NCI-H345 (cell line): ENCODE measurements at places on chromosomes 7 and 10.

DNA sequence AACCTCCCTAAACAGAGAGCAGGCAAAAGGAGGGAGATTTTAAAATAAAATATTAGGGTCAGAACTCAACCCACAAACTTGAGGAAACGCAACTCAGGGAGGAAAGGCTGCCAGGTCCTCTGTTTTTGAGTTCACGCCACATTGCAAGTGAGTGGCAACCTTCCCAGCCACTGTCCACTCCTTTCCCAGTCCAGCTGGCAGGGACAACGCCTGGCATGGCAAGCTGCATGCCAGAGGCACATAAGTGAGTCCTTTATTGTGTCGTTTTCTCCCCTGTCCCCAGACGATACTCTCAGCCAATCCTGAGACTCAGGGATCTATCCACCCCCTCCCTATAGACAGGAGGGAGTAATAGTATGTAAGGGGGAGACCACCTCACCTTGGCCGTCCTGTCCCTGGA, 22.4 kb downstream of the FBXW4 start:
- no peak for DNase-seq

DNA sequence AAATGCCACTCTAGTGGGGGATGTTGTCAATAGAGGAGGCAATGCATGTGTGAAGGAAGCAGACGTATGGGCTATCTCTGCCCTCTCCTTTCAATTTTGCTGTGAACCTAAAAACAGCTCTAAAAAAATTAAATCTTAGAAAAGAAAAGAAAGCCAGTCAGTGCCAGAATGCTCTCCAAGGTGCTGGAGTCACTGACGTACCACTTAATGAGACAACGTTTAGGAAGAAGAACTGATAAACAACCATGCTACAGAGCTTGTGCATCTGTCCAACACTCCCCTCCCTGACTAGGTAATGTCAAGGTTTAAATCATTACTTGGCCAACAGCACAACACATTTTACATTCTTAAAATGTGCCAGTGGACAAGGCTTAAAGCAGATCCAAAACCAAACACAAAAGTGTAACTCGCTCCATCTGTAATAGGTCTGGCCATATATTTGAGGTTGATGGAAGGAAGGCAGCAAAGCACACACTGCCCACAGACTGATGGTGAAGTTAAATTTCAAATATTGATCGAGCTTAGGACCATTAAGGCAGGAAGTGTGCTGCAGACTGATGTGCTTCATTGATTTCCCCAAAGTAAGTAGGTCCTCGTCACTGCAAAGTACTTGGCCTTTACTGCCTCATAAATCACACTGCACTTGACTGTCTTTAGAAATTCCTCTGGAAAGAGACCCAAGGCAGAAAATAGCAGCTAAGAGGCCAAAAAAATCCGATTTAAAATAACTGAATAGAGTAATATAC, 15.5 kb downstream of the ARMH3 start:
- no peak for DNase-seq

GRCh38 chr10:127080317-127080716, 116.1 kb downstream of the INSYN2A start:
- no peak for DNase-seq

GRCh38 chr7:76294344-76295024, 8.0 kb upstream of the HSPB1 start:
- DNase-seq, result peak; percentile 92

DNA sequence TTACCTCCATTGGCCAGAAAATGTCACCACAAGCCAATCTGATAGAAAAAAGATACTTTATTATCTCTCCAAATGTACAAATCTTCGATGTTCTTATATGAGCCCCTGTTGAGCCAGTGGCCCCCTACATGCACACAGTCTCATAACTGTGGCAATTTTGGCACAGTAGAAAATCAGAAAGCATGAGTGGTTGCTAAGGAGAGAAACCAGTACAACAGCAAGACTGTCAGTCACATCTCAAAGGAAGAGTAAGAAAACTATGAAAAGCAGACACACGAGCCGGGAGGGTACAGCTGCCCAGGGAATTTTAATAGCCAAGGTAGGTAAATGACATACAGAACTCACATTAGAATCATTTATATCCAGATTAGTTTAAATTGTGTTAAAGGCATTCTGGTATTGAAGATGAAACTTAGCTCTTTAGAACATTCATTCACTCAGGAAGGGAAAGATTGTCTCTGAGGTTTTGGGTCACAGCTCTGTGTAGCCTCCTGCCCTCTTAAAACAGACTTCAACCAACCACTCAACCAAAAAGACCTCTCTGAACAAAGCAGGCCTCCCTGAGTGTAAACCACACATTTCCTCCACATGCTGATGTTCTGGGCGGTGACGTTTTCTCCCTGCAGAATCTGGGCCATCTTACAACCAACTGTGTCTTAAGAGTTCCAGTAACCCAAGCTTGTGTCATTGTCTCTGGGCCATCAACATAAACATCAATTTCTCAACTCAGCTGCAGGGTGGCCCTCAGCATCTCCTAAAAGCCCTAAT, 80.8 kb upstream of the ADAM12 start:
- DNase-seq, result no peak

DNA sequence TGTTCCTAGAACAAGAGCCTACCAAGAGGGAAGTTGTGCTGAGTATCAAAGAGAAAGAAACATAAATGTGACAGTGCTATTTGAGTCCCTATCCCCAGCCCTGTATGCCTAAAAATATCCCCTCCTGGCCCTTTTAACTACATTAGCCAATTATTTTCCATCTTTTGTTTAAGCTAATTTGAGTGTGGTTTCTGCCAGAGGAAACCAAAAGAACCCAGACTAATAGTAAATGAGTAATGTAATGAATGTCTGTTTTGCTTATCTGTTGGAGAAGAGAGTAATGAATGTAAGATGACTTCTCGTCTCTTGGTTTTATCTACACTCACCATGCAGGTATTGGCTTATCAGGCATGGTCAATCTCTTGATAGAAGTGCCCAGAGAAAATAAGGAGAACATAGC, 134.4 kb upstream of the CDK1 start:
- DNase-seq, result no peak

DNA sequence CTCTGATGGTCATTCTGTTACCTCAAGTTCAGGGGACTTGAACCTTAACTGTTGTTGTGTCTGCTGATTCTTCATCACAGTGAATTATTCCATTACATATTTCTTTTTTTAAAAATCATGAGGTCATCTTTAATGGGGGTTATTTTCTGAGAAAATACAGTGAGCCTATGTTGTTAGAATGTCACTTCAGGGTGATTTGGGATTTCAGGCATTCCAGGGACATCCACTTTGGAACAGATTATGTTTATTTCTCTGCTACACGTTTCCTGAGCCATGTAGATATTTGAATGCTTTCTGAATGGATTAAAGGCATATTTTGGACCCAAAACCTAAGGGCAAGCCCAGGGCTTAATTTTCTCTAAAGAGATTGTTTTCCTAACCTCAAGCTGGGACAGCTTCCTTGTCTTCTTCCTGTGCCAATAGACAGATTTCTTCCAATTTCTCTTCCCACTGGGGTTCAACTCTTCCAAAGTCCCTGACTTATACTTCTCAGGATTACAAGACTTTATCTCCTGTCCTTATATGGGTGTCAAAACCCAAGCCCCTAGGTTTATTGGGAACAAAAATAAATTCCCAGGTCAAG, 271.7 kb downstream of the ARHGAP12 start:
- no peak for DNase-seq

- DNase-seq, result no peak
Measured at GRCh38 chr10:18469125-18469524, 182.3 kb downstream of the NSUN6 start.

DNA sequence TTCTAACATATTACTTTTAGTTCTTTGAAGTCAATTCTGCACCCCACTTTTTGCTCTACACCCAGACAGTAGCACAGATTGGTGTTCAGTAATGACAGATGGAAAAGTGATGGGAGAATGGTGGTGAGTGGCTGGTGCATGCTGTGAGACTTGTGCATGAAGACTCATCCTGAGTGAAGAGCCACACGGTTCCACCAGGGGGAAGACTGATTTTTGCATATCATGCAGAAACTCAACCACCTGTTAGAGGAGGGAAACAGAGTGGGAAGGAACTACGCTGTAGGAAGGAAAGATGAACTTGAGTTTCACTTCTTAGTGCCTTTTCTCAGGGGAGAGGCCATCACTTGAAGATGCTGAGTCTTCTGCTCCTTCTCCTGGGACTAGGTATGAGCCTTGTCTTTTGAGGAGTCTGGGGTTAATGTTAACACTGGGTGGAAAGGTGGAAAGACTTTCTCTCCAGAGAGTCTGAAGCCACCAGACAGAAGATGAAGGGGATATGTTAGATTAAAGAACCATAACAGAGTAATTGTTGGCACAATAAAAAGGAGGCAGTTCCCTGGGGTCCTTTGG, 9.3 kb upstream of the PRSS1 start:
- no peak for DNase-seq

DNA sequence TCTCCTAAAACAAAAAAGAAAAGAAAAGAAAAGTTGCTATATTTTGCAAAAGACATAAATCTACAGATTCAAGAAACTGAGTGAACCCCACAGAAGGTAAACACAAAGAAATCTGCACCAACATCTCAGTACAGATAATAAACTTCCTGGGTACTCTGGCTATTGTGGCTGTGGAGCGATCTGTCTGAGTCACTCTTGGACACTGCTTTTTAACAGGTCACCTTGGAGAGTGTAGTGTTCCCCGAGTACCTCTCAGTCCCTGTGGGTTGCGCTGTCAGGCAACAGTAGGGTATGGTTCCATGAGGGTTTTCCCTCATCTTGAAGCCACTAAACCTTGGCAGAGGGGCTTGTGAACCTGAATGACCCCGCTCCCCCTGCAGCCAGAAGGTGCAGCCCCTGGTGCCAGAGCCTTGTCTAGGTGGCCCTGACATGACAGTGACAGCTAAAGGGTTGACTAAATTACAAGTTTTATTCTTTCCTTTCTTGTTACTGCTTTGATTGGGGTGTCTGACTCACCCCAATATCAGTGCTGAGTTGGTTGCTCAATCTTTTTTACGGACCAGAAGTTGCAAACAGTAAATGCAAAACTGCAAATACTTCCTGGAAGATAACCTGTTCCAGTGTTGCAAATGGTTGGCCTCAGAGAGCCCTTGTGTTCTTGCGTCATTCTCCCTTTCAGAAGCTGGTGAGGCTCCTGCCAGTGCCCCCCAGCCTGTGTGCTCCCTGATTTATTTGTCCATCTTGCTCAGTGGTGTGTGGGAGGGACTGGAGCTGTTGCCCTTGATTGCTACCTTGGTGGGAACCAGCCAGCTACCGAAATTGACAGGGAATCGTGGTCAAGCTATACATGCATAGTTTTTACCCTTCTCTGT, 30.6 kb downstream of the POR start:
- DNase-seq, result no peak

GRCh38 chr7:139427788-139428187, 55.7 kb downstream of the KLRG2 start:
- DNase-seq, result no peak

- DNase-seq, result no peak
Measured at GRCh38 chr10:93995598-93996271, 2.0 kb downstream of the PLCE1 start.

- no peak for DNase-seq
Measured at GRCh38 chr10:77390481-77390891, 247.1 kb downstream of the KCNMA1 start.

DNA sequence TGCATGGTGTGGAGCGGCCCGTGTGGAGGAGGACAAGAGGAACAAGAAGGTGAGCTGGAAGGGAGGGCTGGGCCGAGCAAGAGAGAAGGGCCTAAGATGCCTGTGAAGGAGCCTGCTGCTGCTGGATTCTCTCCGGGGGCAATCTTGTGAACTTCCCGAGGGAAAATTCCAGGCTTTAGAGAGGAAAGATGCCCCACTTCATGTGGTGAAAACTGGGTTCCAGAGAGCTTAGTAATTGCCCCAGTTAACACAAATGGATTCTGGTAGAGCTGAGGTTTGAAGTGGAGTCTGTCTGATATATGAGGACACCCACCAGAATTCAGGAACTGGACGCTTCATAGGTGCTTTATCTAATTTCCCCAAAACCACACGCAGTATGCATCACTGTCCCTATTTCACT, 114.1 kb upstream of the ZMIZ1 start:
- DNase-seq, result no peak

- no peak for DNase-seq
Measured at GRCh38 chr7:2597273-2597640, 34.5 kb upstream of the TTYH3 start.

DNA sequence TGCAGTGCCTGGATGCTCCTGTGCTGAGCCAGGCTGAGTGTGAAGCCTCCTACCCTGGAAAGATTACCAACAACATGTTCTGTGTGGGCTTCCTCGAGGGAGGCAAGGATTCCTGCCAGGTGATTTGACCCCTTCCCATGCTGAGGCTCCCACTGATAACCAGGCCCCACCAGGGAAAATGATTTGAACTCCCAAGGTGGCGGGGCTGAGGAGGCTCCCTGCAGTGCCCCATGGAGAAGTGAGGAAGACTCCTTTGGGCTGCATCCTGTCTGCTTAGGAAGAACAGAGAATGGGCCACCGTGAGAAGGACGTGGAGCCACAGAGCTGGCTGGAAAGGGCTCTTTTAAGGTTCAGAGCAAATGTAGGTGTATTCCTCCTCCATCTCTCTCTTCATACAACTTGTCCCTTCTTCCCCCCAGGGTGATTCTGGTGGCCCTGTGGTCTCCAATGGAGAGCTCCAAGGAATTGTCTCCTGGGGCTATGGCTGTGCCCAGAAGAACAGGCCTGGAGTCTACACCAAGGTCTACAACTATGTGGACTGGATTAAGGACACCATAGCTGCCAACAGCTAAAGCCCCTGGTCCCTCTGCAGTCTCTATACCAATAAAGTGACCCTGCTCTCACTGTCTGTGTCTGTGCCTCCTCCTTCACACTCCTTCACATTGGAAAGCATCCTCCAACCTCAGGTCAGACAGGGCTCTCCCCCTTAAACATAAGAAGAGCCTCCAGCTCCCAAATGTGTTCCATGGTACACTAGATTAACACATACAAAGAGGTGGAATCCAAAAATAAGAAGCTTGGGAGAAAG, 3.4 kb downstream of the PRSS2 start:
- DNase-seq, result no peak

DNA sequence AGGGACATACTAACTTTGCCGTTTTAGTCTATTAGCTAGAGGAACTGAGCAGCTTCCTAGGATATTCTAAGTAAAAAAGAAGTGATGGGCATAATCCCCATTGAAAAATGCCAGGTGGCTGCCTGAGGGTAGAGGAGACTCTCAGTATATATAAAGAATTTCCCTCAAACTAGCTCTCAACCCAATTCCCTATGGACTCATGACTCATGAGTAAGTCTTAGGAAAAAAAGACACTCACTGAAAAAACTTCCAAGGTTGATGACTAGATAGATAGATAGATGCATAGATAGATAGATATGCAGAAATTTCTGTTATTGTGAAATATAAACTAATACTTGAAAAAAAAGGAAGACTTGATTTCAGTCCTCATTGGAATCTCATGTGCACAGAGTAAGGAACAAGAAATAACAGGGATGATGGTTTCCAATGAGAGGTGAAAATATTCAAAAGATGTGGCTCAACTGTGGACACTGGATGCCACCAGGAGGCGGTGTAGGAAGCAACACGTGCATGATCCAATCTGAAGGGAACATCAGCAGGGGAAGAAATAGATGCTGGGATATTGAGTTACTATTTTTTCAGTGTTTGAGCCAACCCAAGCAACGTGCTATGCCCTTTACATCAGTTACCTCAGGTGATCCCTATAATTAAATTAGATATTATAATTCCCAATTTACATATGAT, 711.0 kb upstream of the LRRTM3 start:
- no peak for DNase-seq
